ENCODE measurements at places on chromosomes 5 and 9. TPM values are rescaled to one million over a fixed set of nuclear protein-coding genes. Genes with fewer than 3 reads are reported as not detected.

DNA sequence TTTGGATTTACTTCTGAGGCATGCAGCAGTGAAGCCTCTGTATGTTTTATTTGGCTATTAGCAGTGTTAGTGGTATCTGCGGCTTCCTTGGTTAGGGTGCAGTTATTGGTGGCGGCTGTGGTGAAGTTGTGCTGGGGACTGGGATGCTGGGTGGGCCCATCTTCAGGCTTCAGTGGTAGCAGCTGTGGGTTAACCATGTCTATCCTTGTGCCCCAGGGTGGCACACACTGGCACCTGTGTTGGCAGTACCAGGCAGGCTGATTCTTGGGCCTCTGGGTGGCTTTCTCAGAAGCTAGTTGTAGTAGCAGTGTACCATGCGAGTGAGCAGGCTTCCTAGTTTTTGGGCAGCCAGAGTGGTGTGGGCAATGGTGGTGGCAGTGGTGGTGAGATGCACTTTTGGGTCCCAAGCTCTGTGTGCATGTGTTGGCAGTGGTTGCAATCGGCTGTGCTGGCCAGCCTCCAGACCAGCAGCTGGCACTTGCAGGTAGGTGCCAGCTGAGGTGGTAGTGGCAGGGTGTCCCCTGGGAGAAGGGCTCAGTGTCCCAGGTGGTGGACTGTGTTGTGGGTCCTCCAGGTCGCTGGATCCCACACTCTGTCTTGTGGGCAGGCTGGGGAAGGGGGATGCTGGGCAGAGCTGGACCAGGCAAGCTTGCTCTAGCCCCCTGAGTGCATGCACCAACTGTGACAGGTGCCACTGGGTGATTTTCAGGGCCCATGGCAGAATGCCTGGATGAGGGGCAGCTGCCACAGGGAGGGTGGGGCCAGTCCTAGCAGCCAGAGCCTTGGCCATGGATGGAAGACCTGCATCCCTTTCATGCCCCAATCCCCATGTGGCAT is 13.6 kb downstream of the AHRR start:
- no peaks in the 10 kb centered on the region for H3K27me3 ChIP-seq
- H3K27ac ChIP-seq: no peak overlapping the region
- DNase-seq: no peak

DNA sequence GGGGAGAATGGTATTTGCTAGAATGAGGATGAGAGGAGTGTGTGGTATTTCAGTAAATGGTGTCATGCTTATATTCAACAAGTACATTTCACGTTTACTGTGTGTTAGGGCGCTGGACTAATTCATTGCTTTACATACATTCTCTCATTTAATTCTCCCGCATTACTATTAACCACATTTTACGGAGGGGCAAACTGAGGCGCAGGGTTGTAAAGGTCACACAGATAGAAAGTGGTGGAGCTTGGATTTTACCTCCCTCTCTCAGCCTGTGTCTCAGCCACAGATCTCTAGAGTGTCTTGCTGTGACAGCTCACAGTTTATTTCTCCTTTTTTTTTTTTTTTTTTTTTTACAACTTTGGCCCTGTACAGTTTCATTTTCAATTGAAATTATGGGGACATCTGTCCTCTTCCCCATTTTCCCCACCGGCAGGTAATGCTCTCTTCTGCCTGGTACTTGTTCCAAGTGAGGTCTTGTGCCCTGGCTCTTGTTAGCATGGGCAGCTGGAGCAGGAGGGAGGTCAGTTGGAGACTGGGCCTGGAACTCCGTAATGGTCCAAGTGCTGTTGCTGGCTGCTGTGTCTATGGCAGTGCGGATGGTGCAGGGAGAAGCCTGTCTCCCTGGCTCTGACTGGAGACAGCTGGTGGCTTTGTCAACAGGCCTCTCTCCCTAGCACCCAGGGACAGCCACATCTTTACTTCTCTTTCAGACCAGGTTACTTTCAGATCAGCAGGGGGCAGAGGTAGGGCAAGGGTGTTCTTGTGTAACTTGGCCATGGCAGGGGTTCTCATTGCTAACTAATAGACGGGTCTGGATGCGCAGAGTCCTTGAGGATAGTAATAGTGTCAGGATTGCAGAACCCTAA is 20.5 kb upstream of the NDST1 start:
- DNase-seq: peak; percentile 46
- peak overlapping the region; percentile 94 for H3K27ac ChIP-seq
- peaks cover 38% of the 10 kb centered on the region for H3K4me1 ChIP-seq
- H3K27me3 ChIP-seq: no peaks in the 10 kb centered on the region
- no peaks in the 10 kb centered on the region for H3K36me3 ChIP-seq

DNA sequence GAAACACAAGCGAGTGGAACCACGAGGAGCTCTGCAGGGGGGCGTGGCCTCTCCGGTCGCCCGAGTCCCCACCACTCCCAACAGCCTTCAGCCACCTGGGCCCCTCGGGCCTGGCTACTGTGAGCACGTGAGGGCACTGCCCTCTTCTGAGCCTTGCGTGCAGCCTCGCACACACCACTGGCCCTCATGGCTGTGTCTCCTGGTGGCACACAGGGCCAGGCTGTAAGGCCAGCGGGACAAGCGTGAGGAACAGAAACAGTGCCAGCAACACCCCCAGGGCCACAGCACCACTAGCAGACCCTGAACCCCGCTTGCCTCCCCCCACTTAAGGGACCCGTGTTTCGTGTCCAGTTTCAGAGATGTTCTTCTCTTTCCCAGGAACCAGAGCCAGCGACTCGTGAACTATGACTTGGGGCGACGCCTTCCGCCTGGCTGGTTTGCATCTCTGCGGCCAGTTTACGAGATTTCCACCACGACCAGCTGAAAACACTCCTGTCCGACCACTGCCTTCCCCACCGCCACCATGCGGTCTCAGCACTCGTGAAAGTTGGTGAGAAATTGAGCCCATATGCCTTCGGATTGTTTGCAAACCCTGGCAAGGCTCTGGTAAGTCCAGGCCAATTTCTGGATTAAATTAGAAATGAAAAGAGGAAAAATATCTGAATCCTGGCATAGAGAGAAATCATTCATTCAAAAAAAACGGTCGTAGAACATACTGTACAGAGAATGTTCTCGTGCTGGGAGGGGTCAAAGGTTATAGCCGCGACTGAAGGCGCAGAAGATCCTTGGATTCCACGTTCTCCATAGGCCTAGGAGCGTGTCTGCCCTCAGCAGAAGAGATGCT is 135.6 kb downstream of the ZNF354C start:
- H3K27ac ChIP-seq: no peak overlapping the region
- no peaks in the 10 kb centered on the region for H3K27me3 ChIP-seq
- H3K4me3 ChIP-seq: no peak overlapping the region
- H3K4me1 ChIP-seq: no peaks in the 10 kb centered on the region

DNA sequence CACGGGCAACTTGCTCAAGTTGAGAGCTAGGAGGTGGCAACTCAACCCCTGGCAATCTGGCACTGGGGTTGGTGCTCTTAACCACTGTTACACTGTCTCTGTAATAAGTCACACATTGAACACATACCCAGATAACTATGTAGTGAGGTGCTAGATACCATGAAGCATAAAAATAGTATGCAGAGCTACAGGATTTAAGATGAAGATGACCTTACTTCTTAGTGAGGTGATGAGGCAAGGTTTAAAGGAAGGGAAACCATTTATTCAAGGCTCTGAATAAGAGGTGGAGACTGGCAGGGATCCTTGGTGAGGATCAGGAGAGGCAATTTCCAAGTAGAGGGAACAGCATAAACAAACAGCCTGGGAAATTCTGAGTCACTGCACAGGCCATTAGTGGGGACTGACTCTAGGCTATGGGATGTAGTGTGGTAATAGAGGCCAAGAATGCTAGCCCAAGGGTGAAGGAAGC is 67.6 kb upstream of the NR3C1 start:
- H3K27me3 ChIP-seq: no peaks in the 10 kb centered on the region
- H3K4me1 ChIP-seq: no peaks in the 10 kb centered on the region
- no peak overlapping the region for H3K27ac ChIP-seq
- no peak overlapping the region for H3K4me3 ChIP-seq
- H3K36me3 ChIP-seq: no peaks in the 10 kb centered on the region

DNA sequence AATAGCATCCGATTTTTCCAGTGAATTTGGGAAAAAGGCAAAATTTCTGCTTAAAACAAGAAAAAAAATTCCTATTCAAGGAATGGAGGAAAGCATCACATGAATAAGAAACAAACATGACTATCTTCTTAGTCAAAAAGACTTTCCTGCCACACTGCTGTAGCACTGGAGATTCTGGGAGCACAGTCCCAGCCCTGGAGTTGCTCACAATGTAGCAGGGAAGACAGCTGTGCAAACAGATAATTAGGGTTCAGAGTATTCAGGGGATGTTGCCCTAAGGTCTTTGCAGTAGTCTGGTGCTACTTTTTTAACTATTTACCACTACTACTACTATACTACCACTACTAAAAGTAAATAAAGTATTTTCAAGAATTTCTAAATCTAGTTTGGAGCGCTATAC is 86.5 kb downstream of the BNC2 start:
- H3K36me3 ChIP-seq: no peaks in the 10 kb centered on the region
- H3K4me1 ChIP-seq: peaks cover 4% of the 10 kb centered on the region
- H3K27me3 ChIP-seq: no peaks in the 10 kb centered on the region
- H3K4me3 ChIP-seq: no peak overlapping the region

The SLC36A2 gene
- not detected for total RNA-seq

The ADCY2 gene
- total RNA-seq: 3.0 TPM

DNA sequence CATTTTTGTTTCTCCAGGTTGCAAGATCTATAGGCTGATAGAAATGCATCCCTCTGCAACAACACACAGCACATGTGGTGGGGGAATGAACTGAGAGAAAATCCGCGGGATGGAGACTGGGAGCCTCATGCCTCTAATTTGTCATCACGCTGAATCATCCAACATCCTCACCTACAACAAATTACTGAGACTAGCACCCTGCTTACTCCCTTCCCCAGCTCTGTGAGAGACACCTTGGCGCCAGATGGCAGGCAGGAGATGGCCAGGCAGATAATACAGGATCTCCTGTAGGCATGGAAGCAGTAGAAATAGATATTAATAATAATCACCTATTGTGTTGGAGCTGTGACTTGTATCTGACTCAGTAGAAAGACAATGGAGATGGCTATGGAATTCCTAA is 276.9 kb downstream of the SEMA5A start:
- H3K4me1 ChIP-seq: no peaks in the 10 kb centered on the region
- H3K4me3 ChIP-seq: no peak overlapping the region
- H3K27me3 ChIP-seq: no peaks in the 10 kb centered on the region
- no peak for DNase-seq
- H3K27ac ChIP-seq: no peak overlapping the region

GRCh38 chr9:98289614-98290201 is 34.3 kb upstream of the TBC1D2 start:
- H3K4me1 ChIP-seq: no peaks in the 10 kb centered on the region
- no peak overlapping the region for H3K27ac ChIP-seq
- no peak overlapping the region for H3K4me3 ChIP-seq

- H3K4me3 ChIP-seq: no peak overlapping the region
- peaks cover 11% of the 10 kb centered on the region for H3K4me1 ChIP-seq
- DNase-seq: no peak
- no peaks in the 10 kb centered on the region for H3K36me3 ChIP-seq
- no peak overlapping the region for H3K27ac ChIP-seq
Measured at GRCh38 chr5:146345240-146345577, 6.6 kb downstream of the POU4F3 start.

The ASPN gene
- 1.5 TPM for total RNA-seq

- DNase-seq: no peak
- no peaks in the 10 kb centered on the region for H3K36me3 ChIP-seq
- H3K4me3 ChIP-seq: no peak overlapping the region
- no peaks in the 10 kb centered on the region for H3K4me1 ChIP-seq
Measured at GRCh38 chr5:120818128-120818527, 354.0 kb downstream of the PRR16 start.

The CDH9 gene
- not detected for total RNA-seq

GRCh38 chr9:76725885-76726284 is 38.4 kb upstream of the PCA3 start:
- H3K27ac ChIP-seq: no peak overlapping the region
- H3K27me3 ChIP-seq: no peaks in the 10 kb centered on the region
- no peak overlapping the region for H3K4me3 ChIP-seq
- no peaks in the 10 kb centered on the region for H3K4me1 ChIP-seq
- H3K36me3 ChIP-seq: no peaks in the 10 kb centered on the region
- no peak for DNase-seq

- H3K4me1 ChIP-seq: no peaks in the 10 kb centered on the region
- H3K36me3 ChIP-seq: no peaks in the 10 kb centered on the region
- no peak overlapping the region for H3K27ac ChIP-seq
- DNase-seq: no peak
- no peak overlapping the region for H3K4me3 ChIP-seq
Measured at GRCh38 chr9:84955971-84956370, 286.4 kb downstream of the NTRK2 start.

GRCh38 chr5:31692561-31693221 is 53.8 kb downstream of the PDZD2 start:
- no peaks in the 10 kb centered on the region for H3K36me3 ChIP-seq
- H3K4me1 ChIP-seq: no peaks in the 10 kb centered on the region
- DNase-seq: no peak
- H3K4me3 ChIP-seq: no peak overlapping the region

The SYK gene
- total RNA-seq: 32.2 TPM

The PCDHB15 gene
- 1.1 TPM for total RNA-seq
